ENCODE measurements at places on chromosomes 4 and X. TPM values are rescaled to one million over a fixed set of nuclear protein-coding genes. Genes with fewer than 3 reads are reported as not detected.

Gene TLL1
- 10.8 TPM for total RNA-seq

Gene TGIF2LX
- total RNA-seq = not detected

Gene PPP1R2C
- not detected for total RNA-seq

Gene SATL1
- 0.06 TPM for total RNA-seq

Gene TKTL2
- total RNA-seq = not detected

Gene NDST4
- total RNA-seq = not detected

Gene ARX
- not detected for total RNA-seq

Gene CCNG2
- total RNA-seq = 19.6 TPM

Gene LGI2
- total RNA-seq = 0.05 TPM
